ENCODE measurements at places on chromosomes 16 and 17.

DNA sequence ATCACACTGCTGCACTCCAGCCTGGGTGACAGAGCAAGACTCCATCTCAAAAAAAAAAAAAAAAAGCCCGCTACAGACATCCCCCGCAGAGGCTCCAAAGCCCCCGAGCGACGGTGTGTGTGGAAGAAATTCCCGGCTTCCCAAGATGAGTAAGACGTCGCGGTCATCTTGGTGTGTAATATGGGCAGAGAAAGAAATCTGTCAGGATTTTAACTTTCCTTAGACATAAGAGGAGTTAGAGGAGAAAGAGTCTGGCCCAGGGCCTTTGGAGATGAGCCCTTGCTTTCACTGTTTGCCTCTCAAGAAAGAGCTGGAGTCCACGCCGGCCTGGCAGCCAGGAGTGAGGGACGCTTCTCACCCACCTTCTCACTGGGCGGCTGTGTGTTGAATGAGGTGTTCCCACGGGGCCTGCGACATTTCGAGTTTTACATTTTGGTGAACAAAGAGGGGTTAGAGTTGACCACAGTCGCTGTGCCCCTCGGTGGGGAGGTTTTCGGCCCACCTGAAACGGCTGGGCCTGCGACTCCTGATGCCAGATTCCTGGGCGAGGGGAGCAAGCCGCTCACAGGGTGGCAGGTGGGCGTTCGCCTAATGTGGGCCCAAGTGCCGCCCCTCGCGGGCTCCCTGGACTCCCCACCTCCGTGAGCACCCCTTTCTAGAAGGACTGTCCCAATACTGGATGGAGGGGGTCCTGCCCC, 17.9 kb downstream of the C1QTNF1 start:
- DNase-seq = no peak

DNA sequence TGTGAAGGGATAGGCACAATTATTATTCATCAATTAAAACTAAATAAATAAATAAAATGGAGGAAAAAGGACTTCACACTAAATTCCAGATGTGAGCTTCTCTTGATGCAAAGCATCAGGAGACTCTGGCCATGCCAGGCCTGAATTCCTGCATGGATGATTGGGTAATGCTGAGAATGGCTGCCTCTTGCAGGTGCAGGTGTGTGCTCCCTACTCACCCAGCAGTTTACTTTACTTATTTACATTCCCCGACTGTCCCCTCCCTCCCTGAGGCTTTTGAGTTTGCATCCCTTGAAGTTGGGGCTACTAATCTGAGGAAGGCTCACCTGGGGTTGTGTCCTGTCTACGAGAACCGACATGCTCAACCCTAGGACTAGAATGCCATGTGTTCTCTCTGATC, 200.4 kb downstream of the SHISA9 start:
- no peak for DNase-seq

DNA sequence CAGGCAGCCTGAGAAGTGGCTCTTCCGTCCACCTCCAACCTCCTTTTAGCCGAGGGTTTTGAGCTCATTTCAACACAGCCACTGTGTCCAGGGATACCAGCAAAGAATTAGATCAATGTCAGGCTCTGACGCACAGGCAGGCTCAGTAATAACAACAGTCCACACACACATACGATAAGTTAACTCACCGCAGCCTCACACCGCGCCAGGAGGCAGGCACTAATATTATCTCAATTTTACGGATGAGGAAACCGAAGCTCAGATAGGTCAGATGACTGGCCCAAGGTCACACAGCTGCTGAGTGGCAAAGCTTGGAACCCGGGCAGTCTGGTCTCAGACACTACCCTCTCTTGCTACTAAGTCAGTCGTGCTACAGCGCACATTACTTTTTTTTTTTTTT, 22.9 kb downstream of the ABR start:
- no peak for DNase-seq

- DNase-seq = no peak
Observed at GRCh38 chr17:65058146-65058545, 1.6 kb upstream of the GNA13 start.

DNA sequence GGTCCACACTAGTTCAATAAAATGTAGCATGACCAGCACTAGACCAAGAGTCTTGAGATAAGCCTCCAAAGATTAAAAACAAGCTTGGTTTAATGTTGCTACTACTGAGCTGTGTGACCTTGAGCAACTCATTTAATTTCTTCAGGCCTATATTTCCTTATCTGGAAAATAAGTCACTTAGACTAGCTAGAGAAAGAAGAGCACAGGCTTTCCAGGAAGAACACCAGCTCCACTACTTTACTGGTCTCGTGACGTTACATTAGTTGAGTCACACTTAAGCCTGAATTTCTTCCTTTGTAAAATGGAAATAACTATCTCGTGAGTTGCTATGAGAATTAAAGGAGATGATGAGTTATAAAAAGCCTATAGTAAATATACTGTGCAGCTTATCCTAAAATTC, 5.4 kb downstream of the HELZ start:
- DNase-seq = no peak

DNA sequence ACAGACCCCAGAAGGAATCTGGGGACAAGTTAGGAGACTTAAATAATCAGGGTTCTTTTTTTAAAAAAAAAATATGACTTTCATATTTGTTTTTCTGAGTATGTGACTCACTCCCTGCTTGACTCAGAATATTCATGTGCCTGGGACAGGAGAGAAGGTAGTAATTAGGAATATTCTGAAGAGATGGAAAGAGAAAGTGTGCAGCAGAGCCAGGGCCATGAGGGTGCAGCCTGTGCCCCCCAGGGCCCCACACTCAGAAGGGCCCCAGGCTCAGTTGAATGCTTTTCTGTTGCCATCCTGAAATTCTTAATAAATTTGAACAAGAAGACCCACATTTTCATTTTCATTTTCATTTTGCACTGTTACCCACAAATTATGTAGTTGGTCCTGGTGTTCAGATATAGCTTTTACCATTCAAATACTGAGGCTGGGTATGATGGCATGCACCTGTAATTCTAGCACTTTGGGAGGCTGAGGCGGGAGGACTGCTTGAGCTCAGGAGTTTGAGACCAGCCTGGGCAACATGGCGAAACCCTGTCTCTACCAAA, 11.5 kb upstream of the LONP2 start:
- no peak for DNase-seq

DNA sequence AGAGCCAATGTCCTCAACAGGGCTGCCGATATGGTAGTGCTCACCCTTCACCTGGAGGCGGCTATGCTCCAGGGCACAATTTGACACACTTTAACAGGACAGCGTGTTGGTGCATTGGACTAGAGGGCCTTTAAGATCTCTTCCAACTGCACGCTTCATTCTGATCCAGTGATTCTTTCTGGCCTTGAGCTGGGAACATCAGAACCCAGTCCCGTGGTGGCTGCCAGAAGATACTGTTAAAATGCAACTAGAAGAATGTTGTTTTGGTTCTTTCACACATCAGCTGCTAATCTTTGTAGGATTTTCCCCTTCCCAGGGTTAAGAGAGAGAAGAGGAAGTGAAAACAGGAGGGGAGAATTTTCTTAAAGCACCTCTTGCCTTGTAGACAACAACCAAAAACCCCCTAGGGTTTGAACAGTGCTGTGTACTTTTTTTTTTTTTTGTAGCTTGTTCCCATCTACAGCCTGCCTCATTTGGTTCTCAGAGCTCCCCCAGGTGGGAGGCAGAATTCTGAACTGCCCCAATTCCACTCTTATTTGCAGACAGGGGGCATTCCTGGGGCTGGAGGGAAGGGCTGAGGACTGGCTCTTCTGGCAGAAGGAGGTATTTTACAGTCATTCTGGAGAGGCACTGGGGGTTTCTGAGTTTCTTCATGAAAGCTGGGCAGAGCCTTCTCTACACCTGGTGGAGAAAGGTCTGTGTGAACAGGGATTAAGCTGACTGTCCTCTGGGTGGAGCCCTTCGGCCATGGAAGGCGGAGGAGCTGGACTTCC, 32.4 kb downstream of the SMARCE1 start:
- no peak for DNase-seq

DNA sequence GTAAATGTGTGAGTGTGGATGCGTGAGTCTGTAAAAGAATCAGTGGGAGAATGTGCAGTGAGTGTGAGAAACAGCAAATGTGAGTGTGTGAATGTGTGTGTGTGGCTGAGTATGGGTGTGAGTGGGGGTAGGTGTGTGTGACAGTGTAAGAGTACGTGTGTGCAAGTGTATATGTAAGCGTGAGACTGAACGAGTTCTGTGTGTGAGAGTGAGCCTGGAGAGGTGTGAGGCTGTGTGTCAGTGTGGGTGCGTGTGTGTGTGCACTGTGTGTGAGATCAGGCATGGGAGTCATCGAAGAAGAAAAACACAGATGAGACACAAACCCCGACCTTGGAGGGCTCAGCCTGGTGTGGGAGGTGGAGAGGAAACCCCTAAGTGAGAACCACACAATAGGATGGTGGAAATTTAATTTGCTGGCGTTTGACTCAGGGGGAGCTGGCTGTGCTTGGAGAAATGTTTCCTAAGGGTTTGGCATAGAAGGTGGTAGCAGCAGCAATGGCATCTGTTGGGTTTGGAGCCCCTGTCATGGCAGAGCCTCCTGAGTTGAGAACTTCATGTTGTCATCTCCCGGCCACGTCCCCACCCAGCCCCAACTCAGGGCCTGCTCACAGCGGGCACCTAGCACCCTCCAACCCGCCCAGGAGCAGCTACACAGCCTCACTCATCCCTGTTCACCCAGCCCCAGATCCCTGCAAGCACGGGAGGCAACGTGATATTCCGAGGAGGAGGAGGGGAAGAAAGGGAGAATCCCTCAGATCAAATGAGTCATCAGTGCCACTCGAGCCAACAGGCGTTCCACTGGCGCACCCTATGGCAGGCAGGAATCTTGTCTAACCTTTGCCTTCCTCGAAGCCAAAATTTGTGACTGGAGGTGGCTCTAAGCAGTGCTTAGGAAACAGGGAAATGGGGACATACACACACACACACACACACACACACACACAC, 14.3 kb upstream of the NUBP1 start:
- peak; percentile 60 for DNase-seq

DNA sequence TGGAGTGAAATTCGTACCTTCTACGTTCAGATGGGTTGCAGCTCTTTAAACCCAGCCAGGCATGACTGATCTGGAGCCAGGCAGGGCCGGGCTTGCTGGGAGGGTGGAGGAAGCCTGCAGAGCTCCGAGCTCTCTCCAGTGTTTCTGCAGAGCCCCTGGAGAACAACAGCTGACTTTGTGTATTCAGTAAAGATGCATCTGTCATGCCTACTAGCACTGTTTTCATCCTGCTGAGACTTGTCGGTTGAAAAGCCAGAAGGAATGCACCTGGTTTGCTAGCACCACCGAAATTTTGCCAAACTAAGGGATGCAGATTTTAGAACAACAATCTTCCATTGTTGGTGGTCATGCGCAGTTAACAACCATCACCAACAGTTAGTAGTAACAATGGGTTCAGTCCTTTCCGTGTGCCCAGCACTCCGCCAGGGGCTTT, 22.4 kb upstream of the SCNN1B start:
- DNase-seq = no peak

DNA sequence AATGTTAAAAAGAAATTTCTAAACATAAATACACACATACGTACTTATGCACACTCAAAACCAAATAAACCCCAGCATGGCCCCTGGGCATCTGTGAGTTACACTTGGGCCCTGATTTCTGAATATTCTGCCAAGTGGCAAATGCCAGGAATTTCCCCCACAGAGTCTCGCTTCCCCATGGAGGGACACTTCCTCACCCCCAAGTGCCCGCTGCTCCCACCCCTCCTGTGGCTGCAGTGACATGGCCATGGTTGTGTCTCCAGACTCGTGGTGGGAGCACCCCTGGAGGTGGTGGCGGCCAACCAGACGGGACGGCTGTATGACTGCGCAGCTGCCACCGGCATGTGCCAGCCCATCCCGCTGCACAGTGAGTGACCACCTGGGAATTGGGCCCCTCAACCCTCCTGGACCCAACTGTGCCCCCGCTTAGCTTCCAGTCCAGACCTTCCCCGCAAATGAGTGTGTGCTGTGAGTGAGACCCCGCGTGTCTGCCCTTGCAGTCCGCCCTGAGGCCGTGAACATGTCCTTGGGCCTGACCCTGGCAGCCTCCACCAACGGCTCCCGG, 4.0 kb downstream of the ITGAD start:
- no peak for DNase-seq

GRCh38 chr17:37671824-37672547, 28.7 kb upstream of the DDX52 start:
- DNase-seq = no peak
